ENCODE measurements at places on chromosomes 2 and 18.

DNA sequence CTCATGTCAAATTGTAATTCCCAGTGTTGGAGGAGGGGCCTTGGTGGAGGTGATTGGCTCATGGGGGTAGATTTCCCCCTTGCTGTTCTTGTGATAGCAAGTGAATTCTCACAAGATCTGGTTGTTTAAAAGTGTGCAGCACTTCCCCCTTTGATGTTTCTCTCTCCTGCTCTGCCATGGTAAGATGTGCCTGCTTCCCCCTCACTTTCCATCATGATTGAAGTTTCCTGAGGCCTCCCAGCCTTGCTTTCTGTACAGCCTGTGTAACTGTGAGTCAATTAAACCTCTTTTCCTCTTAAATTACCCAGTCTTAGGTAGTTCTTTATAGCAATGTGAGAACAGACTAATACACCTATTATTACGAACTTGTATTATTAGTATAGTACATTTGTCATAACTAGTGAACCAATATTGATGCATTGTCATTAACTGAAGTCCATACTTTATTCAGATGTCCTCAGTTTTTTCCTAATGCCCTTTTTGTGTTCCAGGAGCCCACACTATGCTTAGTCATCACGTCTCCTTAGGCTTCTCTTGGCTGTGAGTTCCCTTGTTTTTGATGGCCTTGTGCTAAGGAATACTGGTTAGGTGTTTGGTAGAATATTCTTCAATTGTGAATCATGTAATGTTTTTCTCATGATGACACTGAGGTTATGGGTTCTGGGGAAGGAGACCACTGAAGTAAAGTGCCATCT lies 4.5 kb upstream of the MAP3K2 start:
- ATAC-seq: no peak

GRCh38 chr2:19224011-19224410 lies 134.4 kb downstream of the OSR1 start:
- no peak for ATAC-seq

GRCh38 chr2:53668624-53669026 lies 99.0 kb upstream of the CHAC2 start:
- ATAC-seq: no peak

DNA sequence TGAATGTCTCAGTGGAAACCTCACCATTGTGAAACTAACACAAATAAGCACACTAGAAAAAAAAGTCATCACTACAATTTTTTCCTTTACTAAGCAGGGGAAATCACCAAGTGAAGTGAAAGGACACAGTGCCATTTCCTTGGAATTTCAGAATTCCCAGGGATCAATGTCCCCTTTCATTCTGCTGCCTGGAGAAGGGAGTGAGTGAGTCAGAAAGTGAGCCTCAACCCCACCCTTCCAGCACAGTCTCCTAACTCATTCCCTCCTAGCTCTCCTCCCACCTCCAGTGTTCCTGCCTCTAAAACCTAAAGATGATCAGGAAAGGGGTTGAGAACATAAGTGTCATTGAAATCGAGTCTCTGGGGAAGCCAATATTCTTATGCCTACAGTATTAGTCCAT lies 608.5 kb downstream of the RNF144A start:
- no peak for ATAC-seq

- no peak for ATAC-seq
Measured at GRCh38 chr2:191935247-191935646, 88.4 kb upstream of the CAVIN2 start.

DNA sequence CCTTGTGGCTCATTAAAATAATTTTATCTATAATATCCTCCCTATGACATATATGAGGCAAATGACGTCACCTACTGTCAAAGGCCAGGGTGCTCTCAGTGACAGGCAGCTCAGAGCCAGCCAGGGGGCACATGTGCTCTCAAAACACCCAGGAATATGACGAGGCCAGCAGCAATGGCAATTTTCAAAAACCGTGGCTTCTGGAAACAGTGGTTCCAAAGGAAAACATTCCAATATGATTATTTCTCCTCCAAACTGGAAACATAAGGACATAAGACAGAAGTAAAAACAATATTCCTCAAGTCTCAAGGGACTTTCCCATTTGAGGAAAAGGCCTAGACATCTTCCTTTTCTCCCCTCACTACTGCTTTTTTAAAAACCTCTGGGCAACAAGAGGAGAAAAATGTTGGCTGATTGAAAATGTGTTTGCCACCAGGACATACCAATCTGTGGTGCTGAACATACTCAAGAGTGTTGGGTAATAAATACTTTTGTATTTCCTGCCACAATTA lies 40.8 kb downstream of the RNF152 start:
- ATAC-seq: no peak

GRCh38 chr18:22643731-22644130 lies 226.0 kb upstream of the CTAGE1 start:
- ATAC-seq: no peak

- no peak for ATAC-seq
Measured at GRCh38 chr18:28039078-28039477, 137.9 kb downstream of the CDH2 start.

DNA sequence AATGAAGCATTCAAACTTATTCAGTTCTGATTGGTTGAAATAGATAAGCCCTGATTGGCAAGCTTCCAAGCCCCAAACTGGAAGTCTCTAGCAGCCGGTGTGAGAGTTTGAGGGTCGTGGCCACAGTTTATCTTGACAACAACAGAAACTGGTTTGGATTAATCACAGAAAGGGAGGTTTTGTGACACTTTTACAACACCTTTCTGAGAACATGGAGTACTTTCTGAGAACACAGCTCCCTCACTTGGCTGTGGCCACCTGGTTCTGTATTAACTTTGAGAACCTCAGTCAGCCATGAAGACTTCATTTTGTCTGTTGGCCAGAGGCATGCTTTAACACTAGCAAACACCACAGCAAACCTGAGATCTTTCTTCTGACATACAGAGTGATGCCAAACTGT lies 280.7 kb upstream of the VWC2L start:
- no peak for ATAC-seq

- ATAC-seq: no peak
Measured at GRCh38 chr2:164495491-164496223, 125.6 kb downstream of the GRB14 start.

Data from stimulated activated memory B cell treated with anti-CD40 and anti-IgM and Interleukin-4, amounts not matched to agents 10 μg/mL and 1 μg/mL and 100 μg/mL, for 72 hours (primary cell).